ENCODE measurements at places on chromosomes 7 and 10.

GRCh38 chr10:73509695-73510094 is 13.9 kb upstream of the PPP3CB start:
- DNase-seq, result no peak

GRCh38 chr10:131997366-131998049 is 15.8 kb upstream of the BNIP3 start:
- no peak for DNase-seq

GRCh38 chr7:13742126-13742525 is 247.3 kb downstream of the ETV1 start:
- no peak for DNase-seq

DNA sequence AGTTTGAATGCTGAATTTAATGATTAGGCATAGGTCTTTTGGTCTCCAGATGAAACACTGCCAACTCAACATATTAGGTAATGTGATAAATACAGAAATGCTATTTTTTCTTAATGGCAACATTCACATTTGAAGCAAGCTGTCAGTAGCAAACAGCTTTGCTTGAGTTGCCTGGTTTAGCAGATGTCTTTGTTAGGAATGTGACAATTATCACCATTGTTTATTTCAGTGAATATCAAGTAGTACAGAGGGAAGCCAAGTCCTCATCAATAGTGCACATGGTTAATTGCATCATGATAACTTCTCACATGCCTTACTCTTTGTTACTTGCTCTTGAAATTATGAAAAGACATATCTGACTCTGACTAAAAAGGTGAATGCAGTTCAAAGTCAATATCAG is 23.7 kb upstream of the SEPTIN7 start:
- DNase-seq, result no peak

GRCh38 chr10:13268841-13269240 is 31.0 kb downstream of the PHYH start:
- DNase-seq, result no peak

DNA sequence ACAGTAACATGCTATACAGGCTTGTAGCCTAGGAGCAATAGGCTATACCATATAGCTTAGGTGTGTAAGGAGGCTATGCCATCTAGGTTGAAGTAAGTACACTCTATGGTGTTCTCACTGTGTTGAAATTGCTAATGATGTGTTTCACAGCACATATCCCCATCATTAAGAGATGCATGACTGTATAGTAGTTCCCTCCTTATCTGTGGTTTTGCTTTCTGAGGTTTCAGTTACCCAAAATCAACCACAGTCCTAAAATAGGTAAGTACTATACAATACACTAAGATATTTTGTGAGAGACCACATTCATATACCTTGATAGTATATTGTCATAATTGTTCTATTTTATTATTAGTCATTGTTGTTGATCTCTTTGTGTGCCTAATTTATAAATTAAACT is 12.7 kb downstream of the FZD1 start:
- no peak for DNase-seq

DNA sequence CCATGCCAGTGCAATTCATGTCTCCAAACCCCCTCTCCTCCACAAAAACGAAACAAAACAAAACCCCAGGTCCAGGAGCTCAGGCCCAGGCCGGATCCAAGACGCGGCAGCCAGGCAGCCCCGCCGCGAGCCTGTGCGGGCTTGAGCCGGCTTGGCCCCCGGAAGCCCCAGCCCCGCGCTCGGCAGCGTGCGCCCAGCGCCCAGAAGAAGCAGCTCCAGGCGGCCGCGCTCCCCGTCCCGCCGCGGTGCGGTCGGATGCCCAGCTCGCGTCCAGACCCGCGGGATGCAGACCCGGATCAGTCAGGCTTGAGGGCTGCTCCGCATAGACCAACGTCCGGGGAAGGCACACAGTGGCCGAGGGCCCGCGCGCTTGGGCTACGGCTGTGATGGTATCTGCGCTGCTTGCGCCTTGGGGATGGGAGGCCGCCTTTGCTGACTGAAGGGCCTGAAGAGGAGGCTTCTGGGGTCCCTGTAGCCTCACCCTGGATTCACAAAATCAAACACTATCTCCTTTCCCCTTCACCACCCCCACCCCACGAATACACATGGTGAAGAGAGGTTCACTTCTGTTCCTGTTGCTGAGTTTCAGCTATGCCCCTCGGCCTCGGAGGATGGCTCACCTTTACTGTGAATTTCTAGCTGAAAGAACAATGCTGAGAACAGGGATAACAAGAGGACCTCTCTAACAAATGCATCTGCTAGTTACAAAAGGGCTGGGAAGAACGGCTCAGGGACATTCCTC is 79.9 kb upstream of the EN2 start:
- no peak for DNase-seq

DNA sequence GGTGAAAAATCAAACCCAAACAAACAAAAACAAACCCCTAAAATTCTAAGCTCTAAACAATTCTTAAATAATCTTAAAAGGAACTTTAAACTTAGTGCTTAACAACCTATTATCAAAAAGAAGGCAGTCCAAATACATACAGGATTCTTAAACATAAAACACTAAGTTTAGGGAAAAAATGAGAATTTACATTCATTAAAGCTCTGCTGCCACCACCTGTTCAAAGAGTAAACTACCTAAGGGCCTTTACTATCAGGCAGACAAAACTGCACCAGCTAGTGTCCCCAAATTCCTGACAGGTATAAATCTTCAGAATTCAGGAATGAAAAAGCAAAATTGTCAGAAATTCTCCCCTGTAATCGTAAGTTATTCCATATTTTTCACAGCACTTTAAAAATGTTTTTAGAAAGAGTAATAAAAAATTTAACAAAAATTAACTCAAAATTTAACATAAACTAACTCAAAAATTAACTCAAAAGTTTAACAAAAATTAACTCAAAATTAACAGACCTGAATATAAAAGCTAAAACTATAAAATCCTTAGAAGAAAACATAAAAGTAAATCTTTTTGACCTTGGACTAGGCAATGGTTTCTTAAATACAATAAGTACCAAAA is 55.1 kb downstream of the PDZD8 start:
- no peak for DNase-seq

- DNase-seq, result no peak
These were observed 261.0 kb downstream of the THSD7A start for GRCh38 chr7:11570922-11571550.

GRCh38 chr10:27742195-27743011 is 3.2 kb downstream of the MKX start:
- no peak for DNase-seq

- no peak for DNase-seq
These were observed 34.4 kb downstream of the LHFPL3 start for GRCh38 chr7:104362756-104363155.

- no peak for DNase-seq
These were observed 27.4 kb downstream of the ADAMTS14 start for GRCh38 chr10:70699659-70700174.
